Stimulated activated naive CD8-positive, alpha-beta T cell treated with anti-CD3 and anti-CD28 coated beads, Interleukin-15, amount 100 ng/mL, for 72 hours (primary cell): ENCODE measurements at places on chromosomes 6 and 20.

DNA sequence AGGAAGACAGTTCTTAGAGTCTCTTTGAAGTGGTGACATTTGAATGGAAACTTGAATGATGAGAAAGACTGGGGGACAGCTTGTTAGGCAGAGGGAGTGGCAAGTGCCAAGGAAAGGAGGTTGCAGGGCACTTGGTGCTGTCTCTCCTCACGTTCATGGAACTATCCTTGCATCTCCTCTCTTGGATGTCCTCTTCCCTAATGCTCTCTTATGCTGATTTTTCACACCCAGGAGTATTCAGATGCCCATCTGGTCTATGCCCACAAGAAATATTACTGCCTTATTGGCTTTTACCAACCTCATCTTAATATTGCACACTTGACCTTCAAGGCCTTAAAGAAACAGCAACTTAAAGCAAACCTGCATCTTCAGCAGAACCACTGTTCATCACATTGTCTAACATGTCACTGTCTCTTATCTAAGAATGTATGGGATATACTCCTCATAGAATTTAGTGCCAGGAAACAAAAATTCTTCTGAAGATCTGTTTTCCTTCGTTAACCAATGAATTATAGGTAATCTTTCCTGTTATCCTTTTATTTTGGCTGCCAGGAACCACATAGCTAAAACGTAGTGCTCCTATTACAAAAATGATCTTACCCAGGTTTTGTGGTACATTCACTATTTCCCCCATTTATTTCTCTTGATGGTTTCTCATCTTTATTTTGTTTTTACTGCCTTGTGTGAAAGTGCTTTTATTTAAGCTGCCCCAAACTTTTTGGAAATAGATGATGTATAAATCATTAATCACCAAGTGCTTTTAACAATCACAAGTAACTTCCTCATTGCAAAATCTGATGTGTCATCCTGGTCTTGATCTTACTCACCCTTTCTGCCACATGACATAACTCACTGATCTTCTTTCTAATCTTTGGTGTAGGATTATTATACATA lies 12.8 kb downstream of the RGS17 start:
- no peak for DNase-seq

DNA sequence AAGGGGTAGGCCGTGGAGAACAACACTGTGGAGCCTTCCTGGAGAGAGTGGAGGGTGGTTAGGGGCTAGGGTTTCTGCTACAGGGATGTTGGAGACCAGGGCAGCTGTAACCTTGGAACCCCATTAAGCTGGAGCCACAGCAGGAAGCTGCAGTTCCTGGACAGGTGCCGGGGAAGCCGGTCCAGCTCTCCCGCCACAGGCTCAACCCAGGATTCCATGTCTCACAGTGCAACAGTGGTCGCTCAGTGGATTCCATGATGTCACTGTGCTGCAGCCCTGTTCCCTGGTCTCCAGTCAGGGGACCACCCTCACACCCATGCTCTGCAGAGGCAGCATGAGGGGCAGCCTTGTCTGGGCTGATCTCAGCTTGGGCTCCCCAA lies 264.6 kb upstream of the CDYL start:
- DNase-seq, result no peak

GRCh38 chr6:150622941-150623874 lies 23.5 kb downstream of the PLEKHG1 start:
- no peak for DNase-seq

DNA sequence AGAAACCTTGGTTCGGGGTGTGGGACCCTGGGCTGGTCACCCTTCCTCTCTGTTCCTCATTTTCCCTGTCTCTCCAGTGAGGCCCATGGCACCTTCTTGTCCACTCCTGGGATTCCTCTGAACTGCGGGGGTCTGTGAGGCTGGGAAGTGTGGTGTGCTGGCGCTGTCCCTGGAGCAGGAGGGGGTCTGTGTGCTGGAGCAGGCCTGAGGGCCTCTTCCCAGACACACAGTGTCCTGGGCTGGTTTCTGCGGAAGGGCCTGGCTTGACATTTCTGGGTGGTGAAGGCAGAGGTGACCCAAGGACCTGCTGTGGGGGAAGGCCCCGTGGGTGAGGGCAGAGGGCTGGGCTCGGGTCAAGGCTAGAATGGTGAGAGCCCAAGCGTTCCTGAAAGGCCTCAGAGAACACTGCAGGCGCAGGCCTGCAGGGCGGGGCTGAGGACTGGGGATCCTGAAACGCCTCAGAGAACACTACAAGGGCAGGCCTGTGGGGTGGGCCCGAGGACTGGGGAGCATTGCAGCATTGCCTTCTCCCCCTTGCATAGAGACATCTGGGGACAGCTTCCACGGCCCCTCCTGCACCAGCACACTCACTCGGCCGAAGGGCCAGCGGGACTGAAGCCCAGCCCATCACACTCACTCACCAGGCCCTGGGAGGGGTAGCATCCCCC lies 10.6 kb upstream of the BAK1 start:
- no peak for DNase-seq

DNA sequence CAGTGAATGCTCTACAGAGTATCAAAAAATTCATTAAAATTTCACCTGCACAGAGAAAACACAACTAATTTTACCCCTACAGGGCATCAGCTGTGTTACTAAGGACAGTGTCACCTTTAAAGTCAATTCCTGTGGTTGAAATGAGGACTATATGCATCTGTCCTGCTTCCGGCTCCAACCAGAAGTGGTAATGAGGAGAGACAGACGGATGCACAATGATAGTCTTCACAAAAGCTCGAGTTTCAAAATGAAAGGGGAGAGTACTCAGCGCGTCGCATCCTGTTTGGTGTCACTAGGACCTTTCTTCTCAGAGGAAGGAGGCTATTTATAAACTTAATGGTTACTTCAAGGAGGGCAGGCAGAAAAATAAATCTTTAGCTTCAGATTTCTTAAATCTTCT lies 86.5 kb downstream of the LYRM4 start:
- DNase-seq, result peak; percentile 73

DNA sequence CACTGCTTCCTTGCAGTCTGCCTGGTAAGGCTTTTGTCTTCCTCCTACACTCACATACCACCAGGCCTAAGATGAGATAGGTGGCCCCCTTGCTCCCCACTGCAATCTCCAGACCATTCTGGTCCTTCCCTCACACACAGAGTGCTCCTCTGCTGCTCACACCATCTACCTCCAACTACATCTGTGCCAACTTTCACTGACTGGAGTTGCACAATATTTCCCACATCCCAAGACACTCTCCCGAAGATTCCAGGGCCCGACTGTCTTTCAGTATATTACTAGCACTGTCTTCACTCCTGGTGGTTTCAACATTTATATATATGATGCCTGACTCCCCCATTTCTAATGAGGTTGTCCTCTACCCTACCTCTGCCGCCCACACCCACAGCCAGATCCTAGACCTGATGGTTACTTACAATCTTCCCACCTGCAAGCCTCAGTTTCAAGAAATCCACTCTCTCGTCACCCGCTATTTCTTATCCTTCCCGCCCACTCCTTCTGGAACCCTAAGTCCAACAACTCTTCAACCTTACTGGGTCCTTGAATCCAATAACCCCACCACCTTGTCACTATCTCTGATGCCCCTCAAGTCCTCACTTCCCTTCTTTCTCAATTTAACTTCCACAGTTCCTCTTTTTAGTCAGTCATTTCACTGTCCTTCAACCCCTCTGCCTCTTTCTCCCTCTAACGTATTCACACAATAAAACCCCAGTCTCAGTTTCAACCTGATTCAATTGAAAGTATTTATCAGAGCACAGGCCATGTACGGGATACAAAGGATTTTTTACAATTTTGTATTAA lies 21.6 kb downstream of the RALGAPA2 start:
- DNase-seq, result no peak

- no peak for DNase-seq
These were observed 123.0 kb downstream of the DOK5 start for GRCh38 chr20:54598352-54598751.

- DNase-seq, result no peak
These were observed 9.5 kb upstream of the IGF2R start for GRCh38 chr6:159959165-159959975.

- DNase-seq, result no peak
These were observed 55.5 kb upstream of the CCDC167 start for GRCh38 chr6:37555040-37555781.

DNA sequence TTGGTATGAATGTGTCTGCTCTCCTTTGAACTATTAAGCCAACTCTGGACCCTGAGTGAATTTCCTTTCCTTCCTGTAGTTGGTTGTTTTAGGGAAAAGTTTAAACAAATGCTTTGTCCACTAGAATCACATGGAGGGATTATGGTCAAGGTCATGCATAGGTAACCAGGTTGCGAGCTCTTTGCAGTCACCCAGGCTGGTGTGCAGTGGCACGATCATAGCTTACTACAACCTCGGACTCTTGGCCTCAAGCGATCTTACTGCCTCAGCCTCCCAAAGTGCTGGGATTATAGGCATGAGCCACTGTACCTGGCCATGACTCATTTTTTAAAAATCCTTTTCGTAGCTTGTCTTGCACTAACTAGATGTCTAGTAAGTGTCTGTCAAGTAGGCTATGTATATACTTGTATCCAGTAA lies 88.0 kb upstream of the SOX4 start:
- no peak for DNase-seq

DNA sequence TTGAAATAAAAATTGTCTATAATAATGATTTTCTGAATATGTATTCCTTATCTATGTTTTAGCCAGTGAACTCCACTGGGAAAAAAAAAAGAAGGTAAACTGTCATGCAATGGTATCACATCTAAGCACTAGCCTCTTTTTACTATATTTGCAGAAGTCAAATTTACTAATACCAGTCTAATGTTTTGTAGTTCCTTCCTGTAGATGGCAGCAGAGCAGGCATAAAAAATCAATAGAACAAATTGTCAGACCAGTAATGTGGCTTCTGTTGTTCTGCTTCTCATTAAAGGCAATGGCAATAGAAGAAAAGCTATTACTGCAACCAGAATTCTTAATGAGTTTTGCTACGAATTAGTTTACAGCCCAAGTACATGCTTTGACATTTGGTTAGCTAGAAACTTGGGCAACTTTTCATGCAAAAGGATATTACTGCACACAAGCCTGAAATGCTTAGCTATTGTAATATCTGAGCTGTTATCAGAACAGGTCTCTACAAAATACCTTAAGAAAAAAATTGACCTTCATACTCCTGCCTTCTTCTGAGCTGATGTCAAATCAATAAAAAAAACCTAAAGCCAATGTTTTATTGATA lies 476.9 kb downstream of the KHDRBS2 start:
- DNase-seq, result no peak

DNA sequence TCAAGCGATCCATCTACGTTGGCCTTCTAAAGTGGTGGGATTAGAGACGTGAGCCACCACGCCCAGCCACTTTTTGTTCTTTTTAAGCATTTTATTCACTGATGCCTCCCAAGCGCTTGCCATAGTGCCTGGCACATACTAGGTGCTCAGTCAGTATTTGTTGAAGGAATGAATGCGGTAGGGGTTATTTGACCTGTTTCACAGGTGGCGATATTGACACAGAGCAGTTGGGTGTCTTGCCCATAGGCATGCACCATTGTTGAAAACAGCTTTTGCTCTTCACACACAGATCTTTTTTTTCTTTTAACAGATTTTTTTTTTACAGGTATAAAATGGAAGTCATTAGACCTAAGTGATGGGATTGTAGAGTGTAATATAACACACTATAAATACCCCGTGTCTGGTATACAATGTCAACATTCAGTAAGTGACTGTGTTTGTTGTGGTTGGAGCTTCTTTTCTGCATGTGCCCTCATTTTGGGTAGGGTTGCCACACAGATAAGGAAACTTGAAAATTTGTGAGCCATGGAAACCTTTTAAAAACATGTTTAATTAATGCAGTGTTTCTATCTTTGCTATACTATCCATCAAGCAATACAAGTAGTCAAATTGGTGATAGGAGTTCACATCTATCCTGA lies 24.8 kb downstream of the RREB1 start:
- no peak for DNase-seq

- no peak for DNase-seq
These were observed 79.5 kb downstream of the PTPRA start for GRCh38 chr20:2952766-2953165.

- peak; percentile 82 for DNase-seq
These were observed 14.3 kb upstream of the SPAG4 start for GRCh38 chr20:35600993-35601973.

GRCh38 chr20:57426271-57426689 lies 35.1 kb downstream of the RBM38 start:
- no peak for DNase-seq

DNA sequence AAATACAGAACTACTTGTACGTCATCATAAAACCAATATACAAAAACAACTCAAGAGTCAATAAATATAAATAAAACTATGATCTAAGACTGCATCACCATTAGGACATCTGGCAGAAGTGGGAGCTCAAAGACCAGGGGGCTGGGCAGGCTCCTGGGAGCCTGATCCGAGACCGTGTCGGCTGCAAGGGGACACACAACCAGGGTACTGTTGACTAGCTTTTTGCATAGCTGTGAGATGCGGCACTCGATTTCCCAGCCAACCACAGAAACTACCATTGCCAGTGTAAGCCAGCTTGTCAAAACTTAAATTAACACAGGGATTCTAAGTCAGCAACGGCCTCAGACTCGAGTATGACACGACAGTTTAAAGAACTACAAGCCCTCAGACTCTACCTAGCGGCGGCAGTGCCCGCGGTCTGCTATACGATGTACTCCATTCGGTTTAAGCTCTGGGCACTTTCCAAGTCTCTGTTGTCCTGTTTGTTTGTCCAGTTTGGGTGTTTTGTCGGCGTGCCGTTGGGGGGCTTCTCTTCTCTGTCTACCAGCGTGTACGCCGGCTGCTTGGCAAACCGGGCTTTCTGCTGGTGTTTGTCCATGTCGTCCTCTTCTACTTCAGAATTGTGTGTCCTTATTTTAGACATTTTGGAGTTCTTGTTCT lies 34.6 kb downstream of the JAG1 start:
- no peak for DNase-seq

DNA sequence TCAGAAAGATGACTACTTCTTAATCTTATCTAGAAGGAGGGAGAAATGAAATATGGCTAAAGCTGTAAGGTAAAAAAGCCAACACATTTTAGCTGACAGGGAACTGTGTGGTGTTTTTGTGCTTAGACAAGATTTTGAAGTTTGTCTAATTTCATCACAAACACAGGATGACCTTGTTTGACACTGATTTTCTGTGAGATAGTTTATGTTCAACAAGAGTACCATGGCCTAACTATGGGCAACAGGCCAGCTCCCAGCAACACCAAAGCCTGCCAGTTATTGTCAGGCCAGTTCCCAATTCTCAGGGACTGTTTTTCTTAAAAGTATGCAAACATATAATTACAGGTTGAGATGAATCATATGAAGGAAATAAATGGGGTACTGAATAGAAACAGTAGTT lies 5.5 kb upstream of the ABCF1 start:
- DNase-seq, result no peak

DNA sequence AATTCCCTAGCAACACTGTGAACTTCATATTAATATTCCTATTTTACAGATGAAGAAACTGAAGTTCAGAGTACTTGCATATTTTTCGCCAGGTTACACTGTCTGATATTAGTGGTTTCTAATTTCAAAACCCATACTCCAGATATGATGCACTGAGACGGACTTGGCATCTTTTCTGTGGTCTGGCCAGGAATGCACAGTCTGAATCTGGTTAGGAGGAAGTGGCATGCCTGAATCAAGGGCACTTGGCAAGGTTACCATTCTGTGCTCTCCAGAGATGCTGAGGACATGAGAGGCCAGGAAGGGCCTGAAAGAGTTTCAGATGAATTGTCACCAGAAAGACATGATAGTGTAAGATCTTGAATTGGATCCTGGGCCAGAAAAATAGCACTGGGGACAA lies 150.1 kb downstream of the HAO1 start:
- no peak for DNase-seq
